NCI-H1105 treated with DMSO at 0.1 percent for 48 hours (cell line): ENCODE measurements at places on chromosomes 7 and 10.
A peak's percentile ranks its signal among the peaks of the same experiment; 100 is the strongest.

DNA sequence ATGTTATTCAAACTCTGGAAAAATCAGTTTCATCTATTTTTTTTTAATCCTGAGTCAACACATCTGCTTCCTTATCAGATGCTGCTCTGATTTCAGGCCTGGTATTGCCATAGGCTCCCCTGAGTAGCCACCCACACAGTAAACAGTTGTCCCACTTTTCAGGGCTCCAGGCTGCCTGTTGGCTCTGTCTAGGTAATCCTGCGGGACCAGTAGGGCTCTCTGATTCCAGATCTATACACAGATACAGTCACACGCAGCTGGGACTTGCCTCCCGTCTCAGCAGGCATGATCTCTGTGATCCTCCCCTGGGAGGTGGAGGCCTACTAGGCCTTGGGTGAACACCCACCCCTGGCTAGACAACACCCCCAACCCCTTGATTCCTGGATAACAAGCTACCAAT is 206.1 kb downstream of the CREB5 start:
- no peak for DNase-seq

- DNase-seq: no peak
Measured at GRCh38 chr7:68422281-68422680, 1176.0 kb upstream of the AUTS2 start.

GRCh38 chr7:22348379-22348778 is 8.6 kb downstream of the RAPGEF5 start:
- DNase-seq: no peak

DNA sequence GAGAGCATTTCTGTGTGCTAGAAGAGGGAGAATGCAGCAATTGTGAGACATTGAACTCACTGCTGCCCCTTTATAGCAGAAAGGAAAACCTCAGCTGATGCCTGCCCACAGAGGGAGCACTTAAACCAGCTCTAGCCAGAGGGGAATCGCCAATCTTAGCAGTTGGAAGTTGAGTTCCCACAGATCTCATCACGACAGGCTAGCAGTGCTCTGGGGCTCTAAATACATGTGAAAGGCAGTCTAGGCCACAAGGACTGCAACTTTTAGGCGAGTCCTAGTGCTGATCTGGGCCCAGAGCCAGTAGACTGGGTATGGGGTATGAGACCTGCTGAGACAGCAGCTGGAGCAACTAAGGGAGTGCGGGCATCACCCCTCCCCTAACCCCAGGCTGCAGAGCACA is 25.2 kb upstream of the PRR15 start:
- no peak for DNase-seq

DNA sequence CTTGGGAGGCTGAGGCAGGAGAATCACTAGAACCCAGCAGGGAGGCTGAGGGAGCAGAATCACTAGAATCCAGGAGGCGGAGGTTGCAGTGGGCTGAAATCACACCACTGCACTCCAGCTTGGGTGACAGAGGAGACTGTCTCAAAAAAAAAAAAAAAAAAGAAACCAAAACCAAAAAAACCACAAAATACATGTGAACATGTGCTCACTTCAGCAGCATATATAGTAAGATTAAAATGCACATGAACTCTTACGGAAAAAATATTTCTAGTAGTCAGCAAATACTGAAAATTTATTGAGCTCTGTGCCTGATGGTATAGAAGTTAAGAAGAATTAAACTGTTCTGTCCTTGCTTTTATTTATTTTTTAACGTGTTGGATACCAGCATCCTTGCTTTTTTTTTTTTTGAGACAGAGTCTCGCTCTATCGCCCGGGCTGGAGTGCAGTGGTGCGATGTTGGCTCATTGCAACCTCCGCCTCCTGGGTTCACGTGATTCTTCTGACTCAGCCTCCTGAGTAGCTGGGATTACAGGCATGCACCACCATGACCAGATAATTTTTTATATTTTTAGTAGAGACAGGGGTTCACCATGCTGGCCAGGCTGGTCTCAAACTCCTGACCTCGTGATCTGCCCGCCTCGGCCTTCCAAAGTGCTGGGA is 9.6 kb upstream of the ZNF487 start:
- DNase-seq: no peak

DNA sequence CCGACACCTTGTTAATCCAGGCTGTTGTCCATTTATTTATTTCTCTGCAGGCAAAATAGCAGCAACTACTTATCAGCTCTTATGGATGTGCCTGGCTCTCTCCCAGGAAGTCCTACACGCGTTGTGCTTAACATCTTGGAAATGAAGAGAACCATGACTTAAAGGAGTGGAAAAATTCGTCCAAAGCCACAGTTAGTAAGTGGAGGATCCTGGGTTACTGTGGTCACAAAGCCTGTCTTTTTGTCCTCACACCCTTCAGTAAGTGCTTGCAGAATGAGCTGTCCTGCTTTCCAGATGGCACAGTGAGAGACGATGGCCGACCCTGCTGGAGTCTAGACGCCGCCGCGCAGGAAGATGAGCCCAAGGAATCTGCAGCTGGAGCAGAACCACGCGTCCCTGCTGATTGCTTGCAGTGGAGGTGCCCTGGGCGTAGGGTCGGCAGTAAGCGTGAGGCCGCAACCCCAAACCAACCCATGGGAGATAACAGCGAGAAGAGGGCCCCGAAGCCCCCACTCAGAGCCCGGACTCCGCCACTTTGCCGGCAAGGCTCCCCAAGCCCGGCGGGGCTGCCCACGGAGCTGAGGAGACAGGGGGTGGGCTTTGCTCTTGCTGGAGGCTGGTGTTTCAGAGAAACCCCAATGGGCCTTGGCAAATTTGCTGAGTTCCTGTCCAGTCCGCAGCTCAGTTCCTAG is 178.6 kb downstream of the CXCL12 start:
- no peak for DNase-seq

- DNase-seq: peak; percentile 53
Measured at GRCh38 chr7:332646-333392, 42.8 kb downstream of the FOXL3 start.

DNA sequence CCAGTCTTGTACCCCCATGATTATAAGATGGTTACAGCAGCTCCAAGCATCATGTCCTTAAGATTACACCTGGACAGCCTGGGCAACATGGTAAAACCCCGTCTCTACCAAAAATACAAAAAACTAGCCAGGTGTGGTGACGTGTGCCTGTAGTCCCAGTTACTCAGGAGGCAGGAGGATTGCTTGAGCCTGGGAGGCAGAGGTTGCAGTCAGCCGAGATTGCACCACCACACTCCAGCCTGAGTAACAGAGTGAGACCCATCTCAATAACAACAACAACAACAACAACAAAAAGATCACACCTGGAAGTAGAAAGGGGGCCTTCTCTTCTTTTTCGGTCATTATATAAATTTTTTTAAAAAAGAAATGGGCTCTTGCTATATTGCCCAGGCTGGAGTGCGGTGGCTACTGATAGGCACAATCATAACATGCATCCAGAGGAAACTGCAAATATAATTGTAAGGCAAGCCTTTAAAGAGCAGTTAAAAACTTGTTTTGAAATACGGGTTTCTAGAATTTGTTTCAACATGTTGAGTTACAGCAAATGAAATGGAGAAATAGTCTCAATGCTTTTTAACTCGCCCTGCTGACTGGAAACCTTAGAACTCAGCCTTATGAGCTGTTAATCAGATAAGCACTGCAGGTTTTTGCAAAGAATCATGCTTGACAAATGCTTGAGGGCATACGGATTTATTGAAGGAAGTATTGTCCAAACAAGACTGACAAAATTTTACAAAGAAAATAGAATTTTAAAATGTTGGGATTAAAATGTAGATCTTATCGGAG is 4.7 kb upstream of the ENTPD7 start:
- no peak for DNase-seq

DNA sequence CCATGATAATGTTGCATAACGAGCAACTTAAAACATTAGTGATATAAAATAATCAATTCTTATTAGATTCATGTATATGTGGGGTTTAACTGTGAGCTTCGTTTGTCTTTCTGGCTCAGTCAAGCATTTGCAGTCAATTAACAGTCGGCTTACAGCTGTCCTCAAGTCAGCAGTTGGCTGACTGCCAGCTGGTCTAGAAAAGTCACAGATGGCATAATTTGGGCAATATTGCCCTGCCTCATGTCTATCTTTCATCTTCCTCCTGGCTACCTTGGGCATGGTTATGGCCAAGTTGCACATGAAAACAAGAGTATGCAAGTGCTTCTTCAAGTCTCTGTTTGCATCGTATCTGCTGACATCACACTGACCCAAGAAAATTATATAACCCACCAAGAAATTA is 186.1 kb upstream of the ZWINT start:
- DNase-seq: peak; percentile 72

DNA sequence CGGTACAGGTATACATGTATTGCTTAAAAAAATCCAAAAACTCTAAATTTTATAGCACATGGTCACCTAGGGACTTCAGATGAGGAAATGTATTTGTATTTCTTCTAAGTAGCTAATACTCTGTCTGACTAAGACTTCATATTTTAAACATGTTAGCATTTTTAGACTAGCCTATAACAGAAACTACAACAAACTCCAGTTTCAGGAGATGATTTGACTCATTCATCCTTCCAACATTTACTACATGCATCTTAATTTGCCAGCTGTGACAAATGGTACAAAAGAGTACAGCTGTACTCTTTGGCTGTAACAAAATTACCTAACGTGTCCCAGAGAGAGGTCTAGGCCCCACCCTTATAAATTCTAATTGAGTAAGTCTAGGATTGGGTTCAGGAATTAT is 22.2 kb downstream of the TMEM209 start:
- DNase-seq: no peak

DNA sequence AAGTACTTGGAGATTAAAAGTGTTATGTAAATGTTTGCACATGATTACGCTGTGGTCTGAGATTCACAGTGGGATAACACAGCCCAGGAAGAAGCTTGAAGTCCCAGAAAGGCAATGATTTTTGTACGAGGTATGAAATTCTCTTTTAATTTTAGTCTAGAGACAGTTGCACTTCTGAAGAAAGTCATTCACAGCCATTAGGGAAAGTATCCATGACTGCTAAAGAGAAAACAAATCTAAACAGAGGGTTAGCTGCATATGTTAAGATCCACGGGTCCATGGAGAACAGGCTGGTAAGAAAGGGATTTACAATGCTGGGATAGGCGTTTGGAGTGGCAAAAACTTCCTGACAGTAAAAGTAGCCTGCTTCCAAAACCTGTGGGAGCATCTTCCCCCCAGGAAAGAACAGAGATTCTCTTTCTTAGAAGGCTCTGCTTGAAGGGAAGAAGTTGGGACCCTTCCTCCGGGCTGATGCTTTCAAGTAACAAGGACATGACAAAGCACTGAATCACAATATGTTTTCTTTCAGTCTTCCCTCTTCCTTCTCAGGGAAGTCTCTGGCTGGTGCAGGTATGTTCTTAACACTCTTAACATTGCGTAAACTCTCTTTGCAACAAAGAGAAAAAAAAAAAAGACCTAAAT is 220.8 kb upstream of the CELF2 start:
- DNase-seq: no peak

- DNase-seq: no peak
Measured at GRCh38 chr10:34710391-34710751, 104.7 kb downstream of the PARD3 start.

GRCh38 chr7:95209276-95209675 is 115.1 kb downstream of the PON1 start:
- DNase-seq: no peak

DNA sequence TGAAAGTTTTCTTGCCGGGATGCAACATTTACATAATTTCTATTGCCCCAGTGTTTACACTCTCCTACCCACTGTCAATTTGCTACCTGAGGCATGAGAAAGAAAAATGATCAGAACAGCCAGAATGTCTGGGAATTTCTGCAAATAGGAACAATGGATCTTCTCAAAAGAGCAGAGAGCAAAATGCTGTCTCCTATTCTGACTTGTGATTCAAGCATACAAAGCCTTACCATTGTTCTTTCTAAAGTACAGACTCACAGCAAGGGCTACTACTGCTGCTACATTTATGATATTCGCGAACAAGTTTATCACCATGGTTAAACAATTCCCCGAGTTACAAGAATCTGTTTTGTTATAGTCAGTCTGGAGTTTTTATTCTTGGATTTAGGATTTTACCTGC is 329.9 kb upstream of the CELF2 start:
- no peak for DNase-seq

- no peak for DNase-seq
Measured at GRCh38 chr7:6178298-6179029, 94.0 kb downstream of the CYTH3 start.

DNA sequence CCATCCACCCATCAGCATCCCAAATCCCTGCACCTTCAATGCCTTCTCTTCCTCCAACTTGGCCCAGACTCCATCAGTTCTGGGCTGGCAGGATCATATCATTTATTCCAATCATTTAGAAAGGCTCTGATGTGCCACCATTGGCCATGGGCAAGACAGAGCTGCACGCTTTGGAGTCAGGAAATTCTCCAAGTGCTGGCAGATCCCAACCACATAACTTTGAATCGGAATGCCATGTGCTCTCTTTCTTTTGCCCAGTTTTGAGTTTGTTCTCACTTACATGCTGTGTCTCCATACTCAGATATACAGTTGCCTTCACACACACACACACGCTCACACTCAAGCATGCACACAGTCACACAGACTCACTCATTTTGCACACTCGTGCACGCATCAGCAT is 85.7 kb upstream of the GHITM start:
- no peak for DNase-seq
